ENCODE measurements at places on chromosomes 6 and 20.

- DNase-seq, result no peak
These were observed 20.0 kb upstream of the NFATC2 start for GRCh38 chr20:51562332-51563173.

GRCh38 chr20:49938173-49939163 is 2.3 kb downstream of the RNF114 start:
- DNase-seq, result no peak

GRCh38 chr6:87799651-87800050 is 97.6 kb upstream of the AKIRIN2 start:
- no peak for DNase-seq

DNA sequence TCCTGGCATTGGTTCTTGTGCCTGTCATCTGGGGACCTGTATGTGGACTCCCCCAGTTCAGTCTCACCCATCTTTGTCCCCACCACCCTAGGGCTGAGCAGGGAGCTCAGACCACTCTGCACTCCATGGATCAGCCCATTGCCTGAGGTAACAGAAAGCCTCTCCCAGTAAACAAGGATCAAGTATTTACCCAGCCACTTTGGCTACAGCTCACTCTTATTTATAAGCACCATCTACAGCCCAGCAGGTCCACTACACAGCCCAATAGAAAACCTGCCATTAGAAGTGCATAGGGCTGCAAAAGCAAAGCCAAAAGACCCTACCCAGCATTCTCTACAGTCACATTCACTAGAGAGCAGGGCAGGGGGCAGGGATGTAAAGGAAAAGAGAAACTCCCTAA is 335.0 kb upstream of the SYNCRIP start:
- no peak for DNase-seq

DNA sequence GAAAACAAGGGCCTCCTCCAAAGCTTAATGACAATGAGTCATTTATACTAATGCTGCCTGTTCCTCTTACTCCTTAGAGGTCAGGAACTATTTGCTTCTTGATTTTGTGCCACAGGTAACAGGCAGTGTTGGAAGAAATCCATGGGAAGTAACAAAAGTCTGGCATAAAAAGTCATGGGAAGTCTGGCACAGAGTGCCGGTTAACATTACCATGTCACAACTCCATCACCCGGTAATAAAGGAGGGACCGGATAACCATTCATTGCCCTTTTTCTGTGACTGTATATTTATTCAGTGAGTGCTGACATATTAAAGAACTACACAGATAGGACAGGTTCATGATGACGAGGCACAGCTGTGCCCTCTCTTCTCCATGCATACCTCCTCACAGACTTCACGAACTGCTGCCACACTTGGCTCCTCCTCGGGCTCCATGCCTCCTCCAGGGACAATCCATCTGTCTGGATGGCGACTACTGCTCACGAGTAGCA is 50.9 kb downstream of the NUDT3 start:
- no peak for DNase-seq

- no peak for DNase-seq
These were observed 352.5 kb downstream of the CDH26 start for GRCh38 chr20:60310560-60311349.

- DNase-seq, result no peak
These were observed 1339.4 kb downstream of the GRIK2 start for GRCh38 chr6:102732898-102733297.

DNA sequence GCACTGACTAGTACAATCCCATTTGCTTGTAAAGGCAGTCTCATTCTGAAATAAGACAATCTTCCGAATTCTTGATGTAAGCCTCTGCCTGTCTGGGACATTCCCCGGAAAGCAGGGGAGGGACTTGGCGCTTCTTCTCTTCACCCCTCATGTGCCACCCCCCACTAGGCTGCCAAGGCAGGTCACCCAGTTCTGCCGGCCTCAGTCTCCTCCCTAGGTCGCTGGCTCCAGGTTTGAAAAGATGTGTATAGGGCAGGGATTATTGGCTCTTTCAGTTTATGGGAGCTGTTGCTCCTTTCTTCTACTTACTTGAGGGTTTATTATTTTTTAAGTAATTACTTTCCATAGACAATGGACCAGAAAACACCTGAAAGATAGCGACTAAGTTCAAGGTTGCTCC is 158.1 kb upstream of the RPS6KA2 start:
- no peak for DNase-seq

DNA sequence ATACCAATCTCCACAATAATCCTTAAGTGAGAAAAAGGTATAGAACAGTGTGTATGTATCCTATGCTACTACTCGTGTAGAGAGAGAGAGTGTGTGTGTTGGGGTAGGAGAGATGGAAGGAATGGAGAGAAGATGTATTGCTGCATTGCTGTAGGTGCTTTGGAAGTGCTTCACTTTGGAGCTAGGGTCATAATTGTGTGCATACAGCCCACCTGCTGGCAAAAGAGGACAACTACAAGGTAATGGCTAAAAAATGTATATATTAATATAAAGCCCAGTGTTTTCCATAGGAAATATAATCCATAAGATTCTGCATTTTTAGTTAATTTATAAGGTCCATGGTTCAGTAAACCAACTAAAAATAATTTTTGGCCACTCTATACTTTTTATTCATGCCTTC is 36.1 kb downstream of the SERAC1 start:
- DNase-seq, result no peak

GRCh38 chr6:126180585-126180984 is 159.3 kb upstream of the CENPW start:
- DNase-seq, result no peak

DNA sequence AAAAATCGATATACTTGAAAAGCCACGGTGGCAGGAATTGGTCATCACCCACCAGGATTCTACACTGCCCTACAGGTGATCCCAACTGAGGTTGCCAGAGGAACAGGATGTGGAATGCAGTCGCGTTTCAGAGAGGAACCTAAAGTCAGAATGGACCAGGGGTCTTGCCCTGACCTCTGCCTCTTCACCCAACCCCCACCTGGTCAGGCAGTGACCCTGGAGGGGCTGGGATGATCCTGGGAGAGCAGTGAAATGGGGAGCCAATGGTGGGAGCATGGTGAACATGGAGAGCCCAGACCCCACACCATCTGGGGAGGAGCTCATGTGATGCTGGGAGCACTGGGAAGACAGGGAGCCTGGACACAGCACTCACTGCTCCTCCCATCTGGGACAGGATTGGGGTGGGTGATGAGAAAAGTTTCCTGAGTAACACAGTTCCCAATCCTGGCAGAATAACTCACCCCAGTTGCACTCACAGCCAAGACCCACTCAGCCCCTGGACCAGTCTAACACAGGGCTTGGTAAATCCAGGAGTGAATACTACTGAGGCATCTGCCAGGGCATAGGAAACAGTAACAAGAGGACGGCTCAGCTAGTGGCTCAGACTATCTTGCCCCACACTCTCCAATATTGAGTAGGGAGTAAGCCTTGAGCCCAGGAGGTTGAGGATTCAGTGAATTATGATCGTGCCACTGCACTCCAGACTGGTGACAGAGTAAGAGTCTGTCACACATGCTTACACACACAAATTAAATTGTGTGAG is 1.7 kb upstream of the ULBP2 start:
- no peak for DNase-seq

- DNase-seq, result no peak
These were observed 146.8 kb downstream of the CDC5L start for GRCh38 chr6:44534291-44534690.

- DNase-seq, result no peak
These were observed 34.4 kb downstream of the SLC52A3 start for GRCh38 chr20:733861-734260.

GRCh38 chr6:11307226-11307625 is 74.8 kb upstream of the NEDD9 start:
- DNase-seq, result no peak

DNA sequence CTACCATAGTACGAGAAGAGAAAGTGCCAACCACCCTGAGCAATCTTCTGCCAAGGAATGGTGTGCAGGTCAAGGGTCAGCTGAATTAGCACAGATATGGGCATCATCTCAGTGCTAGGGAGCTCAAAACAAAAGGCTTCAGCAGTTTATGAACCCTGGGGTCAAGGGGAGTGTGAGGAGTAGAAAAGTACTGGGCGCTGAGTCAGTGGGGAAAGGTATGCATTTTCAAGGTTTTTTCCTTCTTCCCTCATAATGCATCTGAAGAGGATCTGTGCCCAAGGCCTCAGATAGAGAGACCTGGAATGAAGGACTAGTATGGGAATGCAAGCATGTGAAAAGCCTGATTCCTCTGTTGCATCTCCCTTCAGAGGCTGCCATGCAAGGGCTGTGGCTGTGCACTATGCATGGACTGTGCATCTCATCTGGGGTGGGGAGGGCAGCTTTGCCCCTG is 81.7 kb downstream of the PERP start:
- no peak for DNase-seq

- no peak for DNase-seq
These were observed 26.9 kb downstream of the MUC22 start for GRCh38 chr6:31037169-31037568.

- no peak for DNase-seq
These were observed 108.8 kb upstream of the SYNCRIP start for GRCh38 chr6:85751374-85752055.

DNA sequence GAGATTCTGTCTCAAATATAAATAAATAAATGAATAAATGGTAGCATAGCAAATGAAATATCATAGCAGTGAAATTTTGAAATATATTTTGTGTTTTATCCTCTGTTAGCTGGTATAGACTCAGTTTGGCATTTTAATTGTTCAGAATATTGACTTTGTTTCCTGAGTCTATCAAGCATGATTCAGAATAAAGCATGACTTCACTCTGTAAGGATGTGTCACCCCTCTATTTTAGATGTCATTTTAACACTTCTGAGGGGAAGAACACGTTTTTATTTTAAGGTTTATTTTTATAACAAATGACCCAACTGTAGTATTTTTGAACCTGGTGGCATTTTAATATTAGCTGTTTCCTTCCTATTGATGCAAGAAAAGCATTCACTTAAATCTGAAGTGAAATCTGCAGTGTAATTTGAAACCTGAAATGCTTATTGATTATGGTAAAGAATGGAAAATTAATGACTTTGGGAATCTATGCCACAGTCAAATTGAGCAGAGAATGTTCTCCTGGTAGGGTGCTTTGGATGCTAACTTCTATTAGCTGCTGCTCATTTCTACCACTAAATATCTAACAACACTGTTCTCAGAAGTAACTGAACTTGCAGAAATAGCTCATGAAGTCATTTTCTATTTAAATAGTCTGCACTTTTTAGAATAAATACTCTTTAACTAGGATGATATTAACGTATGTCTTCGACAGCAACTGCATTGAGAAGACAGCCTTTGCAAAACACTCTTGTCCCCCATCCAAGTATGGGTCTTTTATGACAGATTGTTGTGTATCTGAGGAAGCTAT is 114.2 kb downstream of the SOX4 start:
- no peak for DNase-seq

GRCh38 chr6:45436544-45437438 is 59.1 kb upstream of the SUPT3H start:
- DNase-seq, result no peak

- no peak for DNase-seq
These were observed 40.9 kb downstream of the ZFP64 start for GRCh38 chr20:52150440-52151258.

DNA sequence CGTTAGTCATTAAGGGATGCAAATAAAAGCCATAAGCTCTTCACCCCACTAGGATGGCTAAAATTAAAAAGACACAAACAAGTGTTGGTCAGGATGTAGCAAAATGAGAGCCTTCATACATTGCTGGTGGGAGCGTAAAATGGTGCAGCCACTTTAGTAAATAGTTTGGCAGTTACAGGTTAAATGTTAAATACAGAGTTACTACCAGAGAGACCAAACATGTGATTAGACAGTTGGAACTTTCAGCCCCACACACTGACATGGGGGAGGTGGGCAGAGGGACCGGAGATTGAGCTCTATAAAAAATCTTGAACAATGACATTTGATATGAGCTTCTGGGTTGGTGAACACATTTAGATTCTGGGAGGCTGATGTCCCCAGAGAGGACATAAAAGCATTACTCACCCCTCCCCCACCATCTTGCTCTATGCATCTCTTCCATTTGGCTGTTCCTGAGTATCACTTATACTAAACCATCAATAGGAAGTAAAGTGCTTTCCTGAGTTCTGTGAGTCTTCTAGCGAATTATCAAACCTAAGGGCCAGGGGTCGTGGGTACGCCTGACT is 20.4 kb upstream of the ZNF318 start:
- no peak for DNase-seq

DNA sequence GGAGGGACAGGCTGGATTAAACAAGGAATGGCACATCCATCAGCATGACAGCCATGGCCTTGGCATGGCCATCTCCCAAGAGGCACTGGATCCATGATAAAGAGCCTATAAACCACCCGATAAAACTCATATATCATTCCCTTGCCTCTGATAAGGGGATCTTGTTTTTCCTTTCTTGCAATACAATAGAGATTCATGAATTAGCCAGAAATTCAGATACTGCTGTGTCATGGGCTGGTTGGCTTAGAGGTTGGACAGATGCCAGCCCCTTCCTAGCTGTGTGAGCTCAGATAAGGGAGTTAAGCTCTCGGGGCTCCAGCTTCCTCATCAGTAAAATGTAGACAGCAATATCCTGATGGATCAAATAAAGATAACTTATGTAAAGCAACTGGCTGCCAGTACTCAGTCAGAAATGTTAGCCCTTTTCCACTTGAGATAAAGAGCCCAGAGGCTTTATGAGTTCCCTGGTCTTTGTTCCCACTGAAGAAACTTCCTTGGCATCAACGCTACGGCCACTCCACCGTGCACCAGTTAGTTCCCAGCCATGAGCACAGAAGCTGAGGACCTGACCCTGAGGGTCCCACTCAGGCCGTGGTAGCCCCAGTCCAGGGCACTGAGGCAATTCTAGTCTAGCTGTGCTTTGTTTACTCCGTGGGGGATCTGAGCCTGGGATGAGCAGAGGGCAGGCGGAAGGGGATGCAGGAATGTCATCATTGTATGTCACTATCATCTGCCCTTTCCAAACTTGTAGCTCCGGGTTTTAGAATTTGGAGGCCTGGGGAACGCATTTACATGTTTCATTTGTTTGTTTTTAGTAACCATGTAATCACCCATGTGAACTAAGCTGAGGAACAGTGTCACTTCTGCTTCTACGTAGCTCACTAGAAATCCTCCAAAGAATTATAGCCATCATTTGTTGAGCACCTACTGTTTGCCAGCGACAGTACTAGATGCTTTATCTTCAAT is 67.2 kb upstream of the TBC1D7 start:
- DNase-seq, result no peak

- DNase-seq, result no peak
These were observed 320.7 kb downstream of the RNF144B start for GRCh38 chr6:18707714-18708439.

DNA sequence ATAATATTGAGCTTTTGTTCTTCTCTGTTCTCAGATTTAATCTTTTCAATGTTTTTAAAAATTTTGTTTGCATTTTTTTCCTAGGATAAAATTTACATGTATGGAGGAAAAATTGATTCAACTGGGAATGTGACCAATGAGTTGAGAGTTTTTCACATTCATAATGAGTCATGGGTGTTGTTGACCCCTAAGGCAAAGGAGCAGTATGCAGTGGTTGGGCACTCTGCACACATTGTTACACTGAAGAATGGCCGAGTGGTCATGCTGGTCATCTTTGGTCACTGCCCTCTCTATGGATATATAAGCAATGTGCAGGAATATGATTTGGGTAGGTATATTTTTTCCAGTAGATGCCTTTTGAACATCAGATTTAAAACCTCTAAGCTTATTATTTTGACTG is 89.8 kb downstream of the ATRN start:
- DNase-seq, result no peak

GRCh38 chr6:118709859-118710350 is 58.5 kb upstream of the CEP85L start:
- DNase-seq, result peak; percentile 38
